ENCODE measurements at places on chromosomes 1 and 21. TPM values are rescaled to one million over a fixed set of nuclear protein-coding genes. Genes with fewer than 3 reads are reported as not detected.

DNA sequence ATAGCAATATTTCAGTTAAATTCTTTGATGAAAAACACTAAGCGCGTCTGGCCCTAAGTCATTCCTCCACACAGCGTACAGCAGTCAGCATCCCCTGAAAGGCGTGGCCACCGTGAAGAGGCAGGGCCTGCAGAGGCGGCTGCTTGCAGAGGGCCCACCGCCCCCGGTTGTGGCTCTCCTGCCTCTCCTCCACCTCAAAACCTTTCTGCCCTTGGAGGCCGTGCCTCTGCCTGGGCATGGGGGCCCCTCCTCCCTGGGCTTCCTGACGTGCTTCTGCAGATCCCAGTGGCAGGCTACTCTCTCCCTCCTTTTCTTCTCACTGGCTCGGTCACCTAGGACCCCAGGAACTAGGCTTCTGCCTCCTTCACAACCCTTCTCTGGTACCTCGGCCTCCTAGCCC is 16.2 kb downstream of the CLSTN1 start:
- DNase-seq, result no peak
- no peak overlapping the region for H3K4me3 ChIP-seq
- H3K4me1 ChIP-seq, result peaks cover 11% of the 10 kb centered on the region
- no peaks in the 10 kb centered on the region for H3K36me3 ChIP-seq

DNA sequence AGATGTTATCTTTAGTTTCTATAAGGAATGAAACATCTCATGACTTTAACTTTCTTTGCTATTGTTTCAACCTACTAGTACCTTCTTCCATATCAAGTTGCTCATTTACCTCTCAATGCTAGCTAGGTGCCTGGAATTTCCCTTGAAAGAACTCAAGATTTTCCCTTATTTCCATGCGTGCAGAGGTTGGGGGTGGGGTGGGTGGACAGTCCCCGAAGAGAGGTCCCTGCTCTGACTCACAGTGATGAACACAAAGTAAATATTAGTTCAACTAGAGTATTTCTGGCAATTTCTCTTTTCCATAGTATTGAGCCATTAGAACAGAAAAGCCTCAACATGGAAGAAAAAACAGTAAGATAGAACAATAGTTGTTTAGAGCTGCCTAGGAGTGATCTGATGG is 239.0 kb upstream of the ZP4 start:
- H3K27me3 ChIP-seq, result no peaks in the 10 kb centered on the region
- no peaks in the 10 kb centered on the region for H3K36me3 ChIP-seq
- no peaks in the 10 kb centered on the region for H3K4me1 ChIP-seq
- H3K4me3 ChIP-seq, result no peak overlapping the region

DNA sequence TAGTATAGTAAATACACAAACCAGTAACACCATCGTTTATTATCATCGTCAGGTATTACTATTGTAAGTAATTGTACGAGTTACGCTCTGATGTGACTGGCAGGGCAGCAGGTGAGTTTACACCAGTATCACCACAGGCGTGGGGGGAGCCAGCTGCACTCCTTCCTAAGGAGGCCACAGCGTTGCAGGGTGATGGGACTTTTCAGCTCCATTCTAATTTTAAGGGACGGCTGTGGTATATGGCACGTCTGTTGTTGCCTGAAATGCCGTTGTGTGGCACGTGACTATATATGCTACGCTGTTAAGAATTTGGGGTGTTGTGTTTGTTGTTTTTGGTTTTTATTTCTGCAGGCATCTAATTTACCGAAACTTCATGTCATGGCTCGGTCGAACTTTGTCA is 164.8 kb upstream of the COL6A1 start:
- DNase-seq, result no peak
- no peak overlapping the region for H3K27ac ChIP-seq
- H3K27me3 ChIP-seq, result no peaks in the 10 kb centered on the region
- H3K36me3 ChIP-seq, result no peaks in the 10 kb centered on the region

DNA sequence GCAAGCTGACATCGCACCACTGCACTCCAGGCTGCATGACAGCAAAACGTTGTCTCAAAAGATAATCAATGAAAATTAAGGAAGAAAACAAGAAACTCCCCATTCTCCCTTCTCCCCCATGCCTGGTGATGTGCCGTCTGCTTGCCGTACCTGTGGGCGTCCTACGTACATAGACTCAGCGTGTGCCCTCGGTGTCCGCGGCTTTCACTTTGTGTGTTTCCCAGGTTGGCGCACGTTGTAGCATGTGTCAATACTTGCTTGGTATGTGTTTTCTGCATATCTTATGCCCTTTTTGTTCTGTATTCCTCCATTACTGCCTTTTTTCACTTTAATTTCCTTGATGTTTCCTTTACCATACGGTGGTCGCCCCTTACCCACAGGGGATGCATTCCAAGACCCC is 53.8 kb downstream of the PCNT start:
- H3K4me1 ChIP-seq, result no peaks in the 10 kb centered on the region
- no peak overlapping the region for H3K27ac ChIP-seq
- H3K27me3 ChIP-seq, result no peaks in the 10 kb centered on the region
- no peak for DNase-seq

- H3K36me3 ChIP-seq, result no peaks in the 10 kb centered on the region
- no peak for DNase-seq
- no peak overlapping the region for H3K27ac ChIP-seq
- H3K27me3 ChIP-seq, result no peaks in the 10 kb centered on the region
- H3K4me3 ChIP-seq, result no peak overlapping the region
These were observed 682.4 kb downstream of the ADGRL2 start for GRCh38 chr1:82483146-82483545.

DNA sequence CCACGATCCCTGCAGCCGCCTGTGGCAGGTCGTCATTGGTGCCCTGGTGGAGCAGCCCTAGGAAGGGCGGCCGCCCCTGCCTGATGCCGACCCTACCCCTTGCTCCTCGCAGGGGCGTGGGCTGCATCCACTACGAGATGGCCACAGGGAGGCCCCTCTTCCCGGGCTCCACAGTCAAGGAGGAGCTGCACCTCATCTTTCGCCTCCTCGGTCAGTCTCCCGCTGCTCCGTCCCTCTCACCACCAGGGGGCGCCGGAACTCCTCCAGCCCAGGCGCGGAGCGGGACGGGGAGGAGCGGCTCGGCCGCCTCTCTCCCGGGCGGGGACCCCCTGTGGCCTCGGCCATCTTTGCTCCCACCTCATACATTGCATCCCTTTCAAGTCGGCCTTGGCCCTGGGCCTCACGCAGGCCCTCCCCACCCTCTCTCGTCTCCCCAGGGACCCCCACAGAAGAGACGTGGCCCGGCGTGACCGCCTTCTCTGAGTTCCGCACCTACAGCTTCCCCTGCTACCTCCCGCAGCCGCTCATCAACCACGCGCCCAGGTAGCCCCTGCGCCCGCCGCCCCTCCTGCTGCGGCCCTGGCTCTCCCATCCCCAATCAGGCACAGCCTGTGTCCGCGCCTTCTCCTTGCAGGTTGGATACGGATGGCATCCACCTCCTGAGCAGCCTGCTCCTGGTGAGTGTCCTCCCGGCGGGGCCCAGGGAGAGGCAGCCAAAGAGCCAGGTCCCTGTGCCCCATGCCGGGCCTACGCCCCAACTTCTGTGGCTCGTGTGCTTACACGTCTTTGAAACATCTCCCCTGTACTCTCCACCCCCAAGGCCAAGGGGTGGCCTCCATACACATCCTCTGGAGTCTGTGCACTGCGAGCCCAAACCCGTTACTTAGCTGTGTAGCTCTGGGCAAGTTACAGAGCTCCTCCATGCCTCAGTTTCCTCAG is 24.7 kb downstream of the CDK18 start:
- no peak overlapping the region for H3K4me3 ChIP-seq
- H3K4me1 ChIP-seq, result peaks cover 3% of the 10 kb centered on the region
- DNase-seq, result peak; percentile 93
- H3K36me3 ChIP-seq, result no peaks in the 10 kb centered on the region
- H3K27me3 ChIP-seq, result no peaks in the 10 kb centered on the region
- H3K27ac ChIP-seq, result no peak overlapping the region

DNA sequence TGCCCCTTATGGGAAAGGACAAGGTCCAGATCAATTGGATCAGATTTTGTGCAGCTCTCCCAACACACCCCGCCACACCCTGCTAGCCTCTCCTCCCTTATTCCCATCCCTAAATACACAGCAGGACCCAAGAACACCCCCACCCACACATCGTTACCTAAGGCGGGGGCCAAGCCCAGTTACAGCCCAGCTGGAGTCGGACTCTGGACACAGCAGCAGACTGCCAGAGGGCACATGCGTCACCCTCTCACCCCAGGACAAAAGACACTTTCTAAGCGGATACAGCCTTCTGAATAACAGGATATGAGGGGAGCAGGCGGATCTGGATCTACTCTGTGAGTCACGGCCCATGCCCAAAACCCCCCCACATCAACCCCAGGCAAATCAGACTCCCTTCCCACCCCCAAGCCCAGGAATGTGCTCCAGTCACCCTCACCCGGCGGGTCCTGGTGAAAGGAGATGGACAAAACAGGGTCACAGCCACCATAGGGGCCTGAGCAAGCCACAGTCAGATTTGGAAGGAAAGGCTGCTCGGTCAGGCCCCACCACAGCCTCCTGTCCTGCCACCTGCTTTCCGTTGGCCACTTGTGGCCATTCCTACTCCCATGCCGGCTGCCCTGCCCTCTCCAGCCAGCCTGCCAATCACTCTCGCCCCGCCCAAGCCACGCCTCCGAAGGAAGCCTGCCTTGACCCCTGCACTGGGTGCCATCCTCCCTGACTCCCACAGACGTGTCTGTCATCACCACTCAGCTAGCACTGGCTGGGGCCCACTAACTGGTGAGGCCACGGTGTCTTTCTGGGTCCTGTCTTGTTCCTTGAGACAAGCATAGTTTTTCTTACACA is 4.0 kb downstream of the S100A16 start:
- peak overlapping the region; percentile 72 for H3K27ac ChIP-seq
- no peaks in the 10 kb centered on the region for H3K27me3 ChIP-seq
- peaks cover 27% of the 10 kb centered on the region for H3K4me1 ChIP-seq

GRCh38 chr1:220013497-220013896 is 32.8 kb downstream of the EPRS1 start:
- no peaks in the 10 kb centered on the region for H3K27me3 ChIP-seq
- DNase-seq, result no peak
- H3K4me1 ChIP-seq, result no peaks in the 10 kb centered on the region
- no peak overlapping the region for H3K27ac ChIP-seq
- H3K36me3 ChIP-seq, result no peaks in the 10 kb centered on the region

GRCh38 chr1:15431571-15431948 is 6.7 kb upstream of the CTRC start:
- H3K4me1 ChIP-seq, result peaks cover 3% of the 10 kb centered on the region
- H3K27ac ChIP-seq, result no peak overlapping the region
- no peaks in the 10 kb centered on the region for H3K36me3 ChIP-seq
- DNase-seq, result no peak
- H3K4me3 ChIP-seq, result no peak overlapping the region
- H3K27me3 ChIP-seq, result no peaks in the 10 kb centered on the region

DNA sequence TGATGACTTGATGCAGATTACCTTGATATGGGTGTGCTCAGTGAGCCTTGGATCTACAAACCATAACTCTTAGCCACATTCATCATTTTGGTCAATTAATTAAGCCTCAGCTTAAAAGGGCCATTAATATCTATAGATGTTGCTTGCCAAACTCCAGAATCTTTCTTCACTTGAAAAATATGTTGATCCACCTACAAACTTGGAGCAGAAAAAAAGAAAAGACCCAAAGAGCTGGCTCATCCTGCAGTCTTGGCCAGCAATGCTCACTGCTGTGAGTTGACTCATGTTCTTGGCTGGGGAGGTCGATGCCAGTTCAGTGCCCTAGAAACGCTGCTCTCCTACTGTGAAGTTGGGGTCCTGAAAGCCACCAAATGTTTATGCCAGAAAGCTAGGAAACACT is 75.4 kb downstream of the DPT start:
- H3K27ac ChIP-seq, result no peak overlapping the region
- no peak overlapping the region for H3K4me3 ChIP-seq
- H3K36me3 ChIP-seq, result no peaks in the 10 kb centered on the region
- H3K27me3 ChIP-seq, result no peaks in the 10 kb centered on the region

- no peak overlapping the region for H3K27ac ChIP-seq
- no peak for DNase-seq
- H3K4me3 ChIP-seq, result no peak overlapping the region
These were observed 448.0 kb downstream of the KCNT2 start for GRCh38 chr1:196160066-196160795.

GRCh38 chr1:41404308-41404761 is 43.1 kb downstream of the FOXO6 start:
- no peak for DNase-seq
- H3K4me1 ChIP-seq, result no peaks in the 10 kb centered on the region
- H3K4me3 ChIP-seq, result no peak overlapping the region
- H3K27me3 ChIP-seq, result no peaks in the 10 kb centered on the region

GRCh38 chr1:174964261-174964971 is 35.3 kb upstream of the CACYBP start:
- DNase-seq, result no peak
- no peaks in the 10 kb centered on the region for H3K36me3 ChIP-seq
- no peaks in the 10 kb centered on the region for H3K27me3 ChIP-seq
- H3K4me1 ChIP-seq, result peaks cover 14% of the 10 kb centered on the region
- peak overlapping the region; percentile 81 for H3K27ac ChIP-seq

GRCh38 chr1:158053276-158053675 is 59.8 kb downstream of the KIRREL1 start:
- H3K27ac ChIP-seq, result no peak overlapping the region
- no peaks in the 10 kb centered on the region for H3K27me3 ChIP-seq
- H3K4me1 ChIP-seq, result peaks cover 14% of the 10 kb centered on the region

GRCh38 chr1:40750451-40750908 is 33.1 kb upstream of the KCNQ4 start:
- H3K27ac ChIP-seq, result no peak overlapping the region
- no peaks in the 10 kb centered on the region for H3K27me3 ChIP-seq
- DNase-seq, result no peak
- peaks cover 1% of the 10 kb centered on the region for H3K4me1 ChIP-seq
- H3K36me3 ChIP-seq, result no peaks in the 10 kb centered on the region

DNA sequence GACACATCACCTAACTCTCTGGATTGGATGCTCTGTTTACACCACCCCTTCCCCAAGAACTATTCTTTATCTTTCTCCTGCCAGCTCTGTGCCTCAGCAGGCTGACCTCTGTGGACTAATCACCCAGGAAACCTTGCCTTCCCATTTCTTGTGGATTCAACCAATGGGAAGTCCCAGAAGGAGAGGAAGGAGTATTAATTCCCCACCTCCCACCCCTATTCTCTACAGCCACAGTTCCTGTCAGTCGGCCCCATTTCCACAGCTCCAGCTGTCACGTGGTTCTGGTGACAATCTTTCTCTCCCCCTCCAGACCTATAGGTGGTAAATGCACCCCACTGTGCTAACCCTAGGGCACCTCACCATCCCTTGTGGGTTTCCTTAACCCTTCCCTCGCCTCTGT is 46.8 kb upstream of the SSBP3 start:
- H3K27ac ChIP-seq, result no peak overlapping the region
- H3K4me1 ChIP-seq, result no peaks in the 10 kb centered on the region
- H3K4me3 ChIP-seq, result no peak overlapping the region
- no peaks in the 10 kb centered on the region for H3K27me3 ChIP-seq
- no peaks in the 10 kb centered on the region for H3K36me3 ChIP-seq

GRCh38 chr21:40936178-40936577 is 89.2 kb upstream of the DSCAM start:
- H3K4me1 ChIP-seq, result no peaks in the 10 kb centered on the region
- H3K27me3 ChIP-seq, result no peaks in the 10 kb centered on the region
- H3K36me3 ChIP-seq, result no peaks in the 10 kb centered on the region

CCDC27 gene
- total RNA-seq, result not detected

LCE1E gene
- not detected for total RNA-seq

TSPAN1 gene
- total RNA-seq, result 0.18 TPM

NSL1 gene
- 29.1 TPM for total RNA-seq

TMIGD3 gene
- total RNA-seq, result 1.1 TPM

IFI44L gene
- 4.3 TPM for total RNA-seq

FCGR2B gene
- total RNA-seq, result 1.3 TPM

Measured in ovary (tissue), 10 donors.